Stimulated activated CD8-positive, alpha-beta memory T cell treated with anti-CD3 and anti-CD28 coated beads, Interleukin-15, amount 100 ng/mL, for 4 hours (primary cell): ENCODE measurements at places on chromosomes 2 and 18.

- DNase-seq: no peak
Observed at GRCh38 chr2:186327251-186327868, 158.7 kb upstream of the ZC3H15 start.

DNA sequence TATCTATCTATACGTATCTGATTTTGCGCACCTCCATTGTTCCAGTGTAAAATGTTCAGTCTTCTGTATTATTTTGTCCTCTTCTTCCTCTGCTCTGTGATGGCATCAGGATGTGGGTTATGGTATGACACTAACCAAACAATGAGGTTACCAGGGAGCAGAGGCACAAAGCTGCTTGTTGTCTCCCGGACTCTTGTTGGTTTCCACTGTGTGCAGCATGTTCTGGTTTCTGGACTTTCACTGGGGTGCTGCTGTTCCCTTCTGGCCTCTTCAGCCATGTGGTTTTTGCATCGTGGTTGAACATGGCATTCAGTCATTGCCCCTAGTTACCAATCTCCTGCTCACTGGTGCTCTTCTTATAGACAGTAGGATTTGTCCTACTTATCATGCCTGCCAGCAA is 665.9 kb downstream of the CBLN2 start:
- no peak for DNase-seq

DNA sequence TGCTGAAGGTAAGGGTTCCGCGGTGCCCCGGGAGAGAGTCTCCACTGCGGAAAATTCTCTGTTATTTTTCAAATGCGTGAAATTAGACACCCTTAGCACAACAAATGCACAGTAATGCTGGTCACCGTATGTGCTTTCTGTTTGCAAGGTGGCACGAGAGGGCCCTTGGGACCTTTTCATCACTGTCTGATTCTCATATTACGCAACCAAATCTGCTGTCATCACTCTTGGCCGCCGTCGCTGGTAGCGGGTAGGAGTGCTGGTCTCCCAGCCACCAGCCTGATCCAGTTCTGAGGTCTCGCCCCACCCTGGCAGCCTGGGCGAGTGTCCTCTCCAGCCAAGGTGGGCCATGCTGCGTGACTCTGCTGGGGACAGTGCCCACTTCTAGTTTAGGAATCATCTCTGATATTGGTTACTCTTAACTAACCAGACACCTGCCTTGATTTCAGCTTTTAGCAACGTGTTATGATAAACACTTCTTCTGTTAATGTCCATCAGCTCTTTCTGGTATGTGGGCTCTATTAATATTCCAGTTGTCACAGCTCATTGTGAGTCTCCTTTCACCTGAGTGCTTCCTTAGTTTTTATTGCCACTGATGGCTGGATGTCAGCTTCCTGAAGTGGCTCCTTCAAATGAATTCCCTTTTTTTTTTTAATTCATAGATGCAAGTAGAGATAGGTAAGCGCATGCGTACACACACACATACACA is 199.4 kb downstream of the GBX2 start:
- no peak for DNase-seq

DNA sequence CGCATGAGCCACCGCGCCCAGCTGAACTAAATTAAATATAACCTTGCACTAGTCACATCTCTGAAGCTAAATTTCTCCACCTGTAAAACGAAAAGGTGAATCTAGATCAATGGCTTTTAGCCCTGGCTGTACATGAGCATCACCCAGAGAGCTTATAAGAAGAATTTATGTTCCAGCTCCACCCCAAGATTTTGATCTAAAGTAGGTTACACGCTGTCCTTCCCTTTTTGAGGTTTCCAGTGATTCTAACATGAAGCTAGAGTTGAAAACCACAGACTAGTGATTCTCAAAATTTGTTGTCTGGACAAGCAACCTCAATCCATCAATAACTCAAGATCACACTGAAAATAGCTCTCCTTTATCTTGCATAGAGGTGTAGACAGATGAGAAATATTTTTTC is 208.8 kb upstream of the CRIM1 start:
- no peak for DNase-seq

GRCh38 chr18:49907346-49907929 is 94.1 kb upstream of the ACAA2 start:
- no peak for DNase-seq

GRCh38 chr2:15788830-15789229 is 151.5 kb upstream of the MYCN start:
- no peak for DNase-seq
